ENCODE measurements at places on chromosomes 7 and 10. TPM values are rescaled to one million over a fixed set of nuclear protein-coding genes. Genes with fewer than 3 reads are reported as not detected.

- no peak for DNase-seq
Measured at GRCh38 chr10:35192645-35193249, 66.1 kb downstream of the CREM start.

GRCh38 chr7:138833596-138833995 is 35.6 kb upstream of the ATP6V0A4 start:
- DNase-seq = no peak

GRCh38 chr7:1018334-1018695 is 26.0 kb upstream of the GPR146 start:
- DNase-seq = no peak

GRCh38 chr10:88274286-88274685 is 308.8 kb downstream of the RNLS start:
- DNase-seq = no peak

DNA sequence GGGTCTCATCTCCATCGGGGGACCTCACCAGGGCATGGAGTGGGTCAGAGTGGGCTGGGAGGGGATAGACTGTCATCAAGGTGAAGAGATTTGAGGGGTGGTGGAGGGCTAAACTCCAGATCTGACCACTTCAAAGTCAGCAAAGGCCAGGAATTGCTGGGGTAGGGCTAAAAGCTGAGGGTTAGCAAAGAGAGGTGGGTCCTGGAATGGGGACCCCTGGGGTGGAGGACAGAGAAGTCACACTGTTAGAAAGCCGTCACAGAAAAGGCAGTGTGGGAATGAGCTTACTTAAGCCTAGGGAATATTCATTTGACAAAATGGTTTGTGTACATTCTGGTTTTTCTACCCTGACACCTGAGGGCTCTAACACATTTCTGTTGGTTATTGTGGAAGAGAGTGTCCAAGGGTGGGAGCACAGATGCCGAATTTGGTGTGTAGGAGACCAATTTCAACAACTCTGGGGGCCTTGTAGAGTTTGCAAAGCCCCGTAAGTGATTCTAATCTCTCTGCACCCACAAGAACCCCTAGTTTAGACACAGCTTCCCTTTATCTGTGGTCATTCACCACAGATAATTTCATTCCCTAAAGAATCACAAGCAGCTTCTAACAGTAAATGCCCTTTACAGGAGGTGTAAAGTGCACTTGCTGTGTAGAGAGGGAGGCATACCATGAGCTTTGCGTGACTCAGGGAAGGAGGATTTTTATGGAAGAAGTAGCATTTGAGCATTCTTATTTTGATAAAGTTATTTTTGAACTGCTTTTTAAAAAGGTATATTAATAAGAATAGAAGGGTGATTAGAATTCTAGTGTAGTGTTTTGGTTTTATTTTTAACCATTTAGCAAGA is 6.4 kb downstream of the FBH1 start:
- DNase-seq = no peak

DNA sequence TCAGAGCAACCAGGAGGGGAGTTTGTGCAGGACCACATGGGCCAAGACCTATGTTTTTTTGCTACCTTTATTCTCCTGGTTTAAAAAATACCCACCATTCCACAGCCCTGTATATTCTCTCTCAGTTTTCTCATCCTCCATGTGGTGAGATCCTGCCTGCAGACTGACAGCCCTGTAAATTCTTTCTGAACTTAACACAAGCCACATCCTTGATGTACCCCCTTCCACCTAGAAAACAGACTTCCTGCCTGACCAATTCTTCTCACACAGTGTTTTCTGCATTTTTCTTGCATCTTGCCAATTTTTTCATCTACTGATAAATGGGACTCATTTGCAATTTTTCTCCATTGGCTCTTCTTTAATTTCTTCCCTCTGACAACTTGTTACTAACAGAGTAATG is 78.4 kb downstream of the INSYN2A start:
- no peak for DNase-seq

DNA sequence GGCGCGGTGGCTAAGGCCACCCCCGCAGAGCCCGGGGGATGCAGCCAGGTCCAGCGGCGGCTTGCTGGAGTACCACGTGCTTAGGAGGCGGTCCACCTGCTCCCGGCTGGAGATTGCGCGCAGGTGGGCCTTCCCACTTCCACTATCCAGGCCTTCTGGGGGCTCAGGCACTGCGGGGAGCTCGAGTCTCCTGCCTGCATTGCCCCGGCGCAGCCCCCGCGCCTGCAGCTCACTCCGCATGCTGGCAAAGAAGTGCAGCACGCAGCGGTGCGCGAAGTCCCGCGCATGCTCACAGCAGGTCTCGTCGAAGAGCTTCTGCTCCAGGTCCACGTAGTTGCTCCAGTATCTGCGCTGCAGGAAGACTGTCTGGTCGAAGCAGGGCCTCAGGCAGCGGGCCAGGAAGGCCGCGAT is 5.8 kb downstream of the CALHM3 start:
- DNase-seq = no peak

DNA sequence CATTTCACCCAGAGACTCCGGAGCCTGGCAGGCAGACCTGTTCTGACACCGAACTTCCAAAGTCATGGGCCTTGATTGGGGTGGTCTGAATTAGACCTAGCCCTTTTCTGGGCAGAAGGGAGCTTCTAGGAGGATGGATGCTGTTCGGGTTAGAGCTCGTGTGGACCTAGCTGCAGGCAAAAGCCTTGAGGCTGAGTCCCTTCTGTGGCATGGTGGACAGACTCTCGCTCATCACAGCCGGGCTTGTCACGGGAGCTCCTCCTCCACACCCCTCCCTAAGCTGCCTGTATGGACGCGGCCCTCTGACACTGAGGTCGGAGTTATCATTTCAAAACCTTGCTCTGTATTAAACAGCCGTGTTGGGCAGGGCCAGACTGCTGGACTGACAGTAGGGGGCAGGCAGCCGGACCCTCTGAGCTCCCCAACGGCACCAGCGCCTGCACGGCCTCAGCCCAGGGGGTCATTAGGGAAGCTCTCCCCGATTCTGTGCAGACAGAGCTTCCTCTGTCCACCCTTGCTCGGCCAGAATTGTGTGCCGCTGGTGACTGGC is 2.2 kb downstream of the IRF5 start:
- DNase-seq = no peak

GRCh38 chr7:102046373-102047117 is 229.1 kb downstream of the CUX1 start:
- no peak for DNase-seq

GRCh38 chr10:121417298-121417697 is 180.9 kb downstream of the FGFR2 start:
- DNase-seq = no peak

- DNase-seq = peak; percentile 67
Measured at GRCh38 chr10:133258818-133259601, 17.7 kb downstream of the ADAM8 start.

DNA sequence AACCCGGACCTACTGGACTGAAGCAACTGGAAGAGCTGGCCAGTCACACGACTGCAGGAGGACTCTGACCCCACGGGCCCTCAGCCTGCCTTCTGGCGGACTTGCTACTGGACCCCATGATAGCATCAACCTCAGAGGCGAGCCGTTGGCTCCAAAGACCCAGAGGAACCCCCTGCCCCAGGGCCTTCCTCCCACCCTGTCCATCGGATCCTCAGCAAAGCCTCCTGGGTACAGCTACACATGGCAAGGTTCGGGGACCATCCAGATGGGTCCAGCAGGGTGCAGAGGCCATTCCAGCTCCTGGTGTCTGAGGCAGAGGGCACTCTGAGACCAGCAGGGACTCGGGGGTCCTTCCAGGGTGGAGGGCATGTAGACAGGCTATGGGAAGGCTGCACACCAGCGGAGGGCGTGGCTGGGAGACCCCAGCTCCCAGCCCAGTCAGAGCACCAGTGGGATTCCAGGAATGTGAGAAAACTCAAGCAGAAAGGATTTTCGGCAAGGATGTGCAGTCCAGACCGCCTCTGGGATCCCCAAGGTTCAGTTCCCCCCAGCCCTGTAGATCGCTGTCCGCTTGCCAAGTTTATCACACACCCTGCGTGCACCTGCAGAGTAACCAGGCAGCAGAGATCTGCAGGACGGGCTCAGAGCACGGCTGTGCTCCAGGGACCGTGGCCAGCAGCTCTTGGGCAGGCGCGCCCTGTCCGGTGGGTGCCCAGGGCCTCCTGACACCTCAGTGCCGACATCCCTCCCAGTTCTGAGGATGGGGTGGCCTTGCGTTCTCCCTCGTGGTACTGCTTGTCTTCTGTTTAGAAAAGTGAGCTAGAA is 89.8 kb upstream of the PPP2R2D start:
- no peak for DNase-seq

DNA sequence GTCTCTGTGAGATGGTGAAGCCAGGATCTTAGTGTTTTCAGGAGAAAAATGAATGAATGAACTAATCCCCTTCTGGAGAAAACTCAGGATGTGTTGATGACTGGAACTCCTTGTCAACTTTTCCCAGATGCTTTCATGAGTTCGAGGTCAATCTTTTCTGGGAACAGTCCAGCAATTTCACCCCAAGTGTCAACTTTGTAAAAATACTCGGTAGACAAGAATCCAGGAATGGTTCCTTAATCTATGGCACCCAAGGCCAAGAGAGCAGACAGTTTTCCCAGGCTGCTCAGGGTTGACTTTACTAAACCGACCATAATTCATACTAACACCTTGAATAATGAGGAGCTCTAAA is 31.1 kb upstream of the LYZL1 start:
- no peak for DNase-seq

GRCh38 chr10:84473136-84473535 is 144.7 kb downstream of the CCSER2 start:
- DNase-seq = no peak

DNA sequence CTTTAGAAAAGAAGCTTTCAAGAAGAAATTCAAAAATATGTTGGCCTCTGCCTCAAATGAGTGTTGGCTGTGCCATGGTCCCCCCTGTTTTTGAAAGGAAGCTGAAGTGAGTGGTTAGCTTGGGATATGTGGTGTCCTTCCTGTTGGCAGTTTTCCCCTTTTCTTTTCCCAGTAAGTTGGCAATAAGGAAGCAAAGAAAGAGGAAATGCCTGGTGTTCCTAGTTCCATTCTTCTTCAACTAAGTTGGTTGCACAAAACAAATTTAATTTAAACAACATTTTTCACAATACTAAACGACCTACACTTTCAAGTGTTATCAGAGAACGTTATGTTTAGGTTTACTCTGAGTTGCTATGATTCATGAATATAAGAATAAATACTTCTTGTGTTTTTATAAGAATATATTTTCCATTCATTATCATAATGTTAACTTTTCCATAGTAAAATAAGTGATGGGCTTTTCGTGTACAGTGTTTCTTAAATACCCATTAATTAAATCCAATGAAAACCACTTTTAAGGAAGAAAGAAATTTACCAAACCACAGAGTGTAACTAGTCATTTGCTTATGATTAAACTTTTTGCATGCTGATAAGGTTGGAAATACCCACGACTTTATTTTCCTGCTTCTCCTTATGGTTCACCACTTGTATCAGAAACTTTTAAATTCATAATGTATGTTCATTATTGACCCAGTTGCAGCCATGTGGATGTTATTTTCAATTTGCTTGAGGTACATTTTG is 7.7 kb downstream of the HDAC9 start:
- DNase-seq = no peak

- no peak for DNase-seq
Measured at GRCh38 chr10:24383681-24384106, 174.8 kb downstream of the KIAA1217 start.

DNA sequence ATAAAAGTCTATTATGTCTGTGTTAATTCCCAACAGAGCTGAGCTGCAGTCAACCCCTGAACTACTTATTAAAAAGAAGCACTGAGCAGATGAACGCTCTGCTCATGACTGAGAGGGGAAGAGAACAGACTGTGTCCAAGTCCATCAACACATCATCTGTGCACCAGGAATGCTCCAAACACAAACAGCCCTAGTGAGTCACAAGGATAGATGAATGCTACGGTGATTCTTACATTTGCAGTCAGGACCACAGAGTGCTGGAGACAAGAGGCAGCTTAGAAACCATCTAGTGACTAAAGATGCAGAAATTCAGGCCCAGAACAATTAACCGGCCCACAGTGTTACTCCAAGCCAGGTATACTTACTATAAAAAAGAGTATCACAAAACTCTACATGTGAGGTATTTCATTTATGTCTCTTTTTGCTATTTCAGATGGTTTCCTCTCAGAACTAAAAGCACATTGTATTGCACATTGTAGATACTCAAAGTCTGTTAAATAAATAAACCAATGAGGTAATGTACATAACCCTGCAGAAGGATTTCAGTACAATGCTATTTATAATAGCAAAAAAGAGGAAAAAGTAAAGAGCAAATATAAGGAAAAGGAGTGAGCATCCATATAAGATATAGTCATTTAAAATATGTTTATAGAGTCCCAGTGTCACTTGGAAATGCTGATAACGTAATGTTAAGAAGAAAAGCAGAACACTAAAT is 159.2 kb downstream of the KCNMA1 start:
- no peak for DNase-seq

GRCh38 chr7:109213081-109213480 is 643.4 kb downstream of the DNAJB9 start:
- DNase-seq = no peak

DNA sequence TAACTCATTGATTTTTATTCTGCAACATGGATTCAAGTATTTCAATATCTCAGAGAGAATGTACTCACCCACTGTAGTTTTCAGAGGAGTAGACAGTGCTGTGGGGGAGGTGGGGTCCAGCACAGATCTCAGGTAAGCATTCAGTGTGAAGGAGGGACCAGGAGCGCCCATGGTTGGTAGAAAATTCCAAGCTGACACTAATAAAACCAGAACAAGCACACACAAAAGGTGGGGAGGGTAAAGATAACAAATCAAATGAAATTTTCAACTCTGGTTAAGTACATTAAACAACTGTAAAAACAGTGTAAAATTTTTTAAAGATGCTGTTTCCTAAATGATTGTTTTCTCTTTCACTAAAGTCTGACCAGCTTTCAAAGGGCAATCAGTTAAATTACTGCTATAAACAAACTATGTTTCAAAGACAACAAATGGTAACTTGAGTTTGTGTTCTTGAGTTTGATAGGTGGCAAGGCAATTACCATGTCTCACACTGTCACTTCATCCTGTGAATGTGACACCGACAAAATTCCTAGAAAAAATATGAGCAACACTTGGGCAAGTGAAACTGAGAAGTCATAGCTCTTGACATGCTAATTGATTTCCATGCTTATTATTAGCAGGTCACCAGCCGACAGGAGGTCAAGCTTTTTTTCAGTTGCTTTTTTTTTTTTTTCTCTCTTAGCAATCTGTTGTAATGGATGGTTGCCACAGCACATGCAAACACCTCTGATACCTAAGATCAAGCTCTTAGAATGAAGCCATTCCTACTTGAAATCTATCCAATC is 205.8 kb upstream of the SLC26A5 start:
- no peak for DNase-seq

PIP gene
- polyA plus RNA-seq = not detected

CUZD1 gene
- polyA plus RNA-seq = 1.5 TPM

SLC39A12 gene
- polyA plus RNA-seq = not detected

EIF5AL1 gene
- 0.06 TPM for polyA plus RNA-seq

TAS2R41 gene
- not detected for polyA plus RNA-seq

ZWINT gene
- 8.1 TPM for polyA plus RNA-seq

PDCD4 gene
- polyA plus RNA-seq = 295 TPM

CACNA2D1 gene
- polyA plus RNA-seq = not detected

Data from naive thymus-derived CD4-positive, alpha-beta T cell (primary cell).